ENCODE measurements at places on chromosomes 5 and 9.

DNA sequence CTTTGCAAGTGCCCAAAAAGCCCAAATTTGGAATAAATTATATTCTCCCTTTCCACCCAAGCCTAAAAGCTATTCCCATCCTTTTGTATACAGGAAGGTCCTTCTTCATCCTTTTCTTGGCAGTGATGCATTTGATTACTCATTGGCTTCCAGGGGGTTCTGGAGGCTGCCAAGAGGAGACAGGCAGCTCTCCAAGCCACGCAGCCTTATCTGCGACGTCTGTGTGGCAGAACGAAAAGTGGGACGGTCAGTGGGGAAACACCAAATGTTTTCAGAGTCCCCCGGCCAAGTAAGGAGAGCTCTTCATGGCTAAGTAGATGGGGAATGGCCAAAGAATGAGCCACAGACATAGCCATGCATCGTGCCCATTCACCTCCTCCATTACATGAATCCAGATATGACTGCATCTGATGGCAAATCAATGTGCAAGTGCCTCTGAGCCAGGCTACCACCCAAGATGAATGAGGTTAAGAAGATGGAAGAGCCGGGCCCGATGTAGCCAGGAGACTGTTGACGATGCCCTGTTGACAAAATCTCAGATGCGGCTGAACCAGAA, 12.1 kb downstream of the ADAM19 start:
- DNase-seq = no peak

DNA sequence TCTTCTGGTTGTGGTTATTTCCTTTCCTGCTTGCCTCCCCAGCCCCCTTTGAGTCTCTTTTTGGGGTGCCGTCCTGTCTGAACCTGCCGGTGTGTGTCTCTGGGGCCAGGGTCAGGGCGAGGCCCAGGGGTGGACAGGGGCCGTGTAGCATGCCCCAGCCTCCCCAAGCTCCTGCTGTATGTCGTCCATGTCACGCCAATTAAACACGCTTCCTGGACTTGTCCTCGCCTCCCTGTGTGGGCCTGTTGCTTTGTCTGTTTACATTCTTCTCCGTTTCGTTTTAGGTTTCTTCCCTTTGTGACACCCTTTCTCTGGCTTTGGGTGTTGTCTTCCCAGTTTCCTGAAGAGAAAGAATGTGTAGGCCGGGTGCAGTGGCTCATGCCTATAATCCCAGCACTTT, 28.5 kb upstream of the HMCN2 start:
- peak; percentile 85 for DNase-seq

- DNase-seq = no peak
Observed at GRCh38 chr5:59178071-59178470, 595.2 kb downstream of the RAB3C start.

- no peak for DNase-seq
Observed at GRCh38 chr9:80507611-80508010, 935.8 kb downstream of the TLE4 start.

- DNase-seq = no peak
Observed at GRCh38 chr9:80554301-80554700, 982.5 kb downstream of the TLE4 start.

DNA sequence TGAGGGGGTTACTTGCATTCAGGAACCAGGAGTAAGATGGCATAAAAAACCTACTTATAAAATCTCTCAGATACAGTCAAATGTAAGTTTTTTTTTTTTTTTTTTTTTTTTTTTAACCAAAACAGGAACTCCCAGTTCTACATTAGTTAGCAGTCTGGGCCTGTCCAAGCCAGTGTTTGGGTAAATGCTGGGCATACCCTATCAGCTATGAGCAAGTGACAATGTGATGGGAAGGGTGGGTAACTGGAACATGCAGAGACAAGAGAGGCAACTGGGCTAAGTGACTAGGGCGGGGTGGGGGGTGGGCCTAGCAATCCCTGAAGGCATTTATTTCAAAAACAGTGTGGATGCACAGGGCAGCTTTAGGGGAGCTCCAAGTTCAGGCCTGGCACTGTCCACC, 2.3 kb downstream of the NMRK1 start:
- peak; percentile 90 for DNase-seq

DNA sequence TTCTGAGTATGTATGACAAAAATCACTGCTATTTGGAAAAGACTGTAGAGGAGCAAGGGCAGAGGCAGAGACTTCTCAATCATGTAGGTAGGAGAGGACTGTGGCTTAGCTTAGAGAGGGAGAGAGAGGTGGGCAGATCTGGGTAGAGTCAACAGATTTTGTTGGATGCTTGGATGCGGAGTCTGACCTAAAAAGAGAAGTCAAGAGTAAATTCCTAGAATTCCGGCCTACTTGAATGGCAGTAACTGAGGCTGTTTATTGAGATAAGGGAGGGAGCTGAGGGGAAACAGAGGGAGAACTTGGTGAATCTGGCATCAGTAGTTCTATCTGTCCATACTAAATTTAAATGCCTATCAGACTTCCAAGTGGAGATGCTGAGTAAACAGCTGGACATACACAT, 2.4 kb downstream of the TICAM2 start:
- DNase-seq = no peak

- peak; percentile 18 for DNase-seq
Observed at GRCh38 chr9:123637945-123638634, 282.1 kb downstream of the CRB2 start.

All from bronchial epithelial cell (primary cell).